ENCODE measurements at places on chromosomes 2 and 18. TPM values are rescaled to one million over a fixed set of nuclear protein-coding genes. Genes with fewer than 3 reads are reported as not detected.

Gene RIT2
- total RNA-seq = not detected

GRCh38 chr2:154484338-154485099 is 214.0 kb upstream of the KCNJ3 start:
- H3K4me1 ChIP-seq = no peaks in the 10 kb centered on the region
- no peak overlapping the region for H3K4me3 ChIP-seq
- no peaks in the 10 kb centered on the region for H3K27me3 ChIP-seq
- no peak overlapping the region for H3K27ac ChIP-seq

DNA sequence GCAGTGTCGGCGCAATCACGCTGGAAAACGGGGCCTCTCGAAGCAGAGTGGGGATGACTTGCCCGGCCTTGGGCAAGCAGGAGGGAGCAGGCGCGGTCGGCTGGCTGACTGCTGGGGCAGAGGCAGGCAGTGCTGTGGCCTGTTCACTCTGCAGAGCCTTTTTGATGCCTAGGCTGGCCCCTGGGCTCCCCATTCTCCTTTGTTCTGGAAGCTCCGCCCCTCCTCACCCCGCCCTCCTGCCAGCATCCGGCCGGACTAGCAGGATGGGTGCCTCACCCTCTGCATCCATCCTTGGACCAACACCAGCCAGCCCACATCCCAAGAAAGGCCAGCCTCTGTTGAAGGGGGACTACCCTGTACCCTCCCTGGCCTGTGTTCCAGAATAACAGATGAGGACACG is at the start of gene ASPRV1:
Gene ASPRV1, minus strand, starts transcription at position 136 of the 400 bp plus-strand sequence. CDS start 195 bp downstream, outside the sequence.
- no peaks in the 10 kb centered on the region for H3K27me3 ChIP-seq
- H3K4me1 ChIP-seq = no peaks in the 10 kb centered on the region
- H3K4me3 ChIP-seq = no peak within 1 kb of the TSS

DNA sequence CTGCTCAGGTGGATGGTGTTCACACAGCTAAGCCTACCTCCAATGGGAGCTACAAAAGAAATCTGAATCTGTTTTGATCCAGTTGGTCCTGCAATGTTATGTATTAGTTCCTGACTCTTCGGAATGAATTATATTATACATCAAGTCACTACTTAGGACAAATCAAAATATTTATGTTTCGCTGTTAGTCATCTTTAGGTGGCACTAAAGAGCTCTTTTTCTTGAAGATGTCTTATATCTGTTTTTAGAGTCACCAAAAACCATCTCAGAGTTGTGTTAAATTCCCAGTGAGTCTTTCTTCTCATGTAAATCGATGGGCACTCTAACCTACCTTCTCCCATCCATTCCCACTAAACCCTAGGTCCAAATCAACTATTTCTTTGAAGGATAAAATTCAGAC is 2.2 kb downstream of the DNER start:
- no peak for DNase-seq
- no peak overlapping the region for H3K4me3 ChIP-seq
- H3K4me1 ChIP-seq = no peaks in the 10 kb centered on the region
- no peaks in the 10 kb centered on the region for H3K36me3 ChIP-seq
- H3K27ac ChIP-seq = no peak overlapping the region

DNA sequence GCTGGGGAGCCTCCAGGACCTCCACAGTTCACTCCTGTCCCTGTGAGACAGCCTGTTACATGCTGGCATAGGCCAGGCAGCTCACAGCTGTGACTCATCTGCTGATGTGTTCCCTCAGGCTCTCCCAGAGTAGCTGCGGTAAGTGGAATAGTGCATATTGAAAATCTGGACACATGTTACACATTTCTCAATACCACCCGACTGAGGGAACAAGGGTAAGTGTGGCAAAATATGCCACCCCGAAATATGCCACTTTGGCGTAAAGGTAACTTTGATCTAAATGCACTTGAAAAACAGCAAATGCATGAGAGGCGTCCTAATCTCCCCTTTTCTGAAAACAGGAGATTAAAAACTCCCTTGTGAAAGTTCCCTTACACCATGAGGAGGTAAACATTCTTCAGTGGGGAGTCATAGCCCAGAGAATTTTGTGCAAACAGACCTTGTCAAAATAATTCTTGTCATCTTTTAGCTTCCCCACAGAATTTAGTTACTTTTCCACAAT is 557.9 kb downstream of the CCDC85A start:
- no peaks in the 10 kb centered on the region for H3K27me3 ChIP-seq
- peak; percentile 51 for DNase-seq
- H3K36me3 ChIP-seq = no peaks in the 10 kb centered on the region
- H3K4me1 ChIP-seq = no peaks in the 10 kb centered on the region
- H3K4me3 ChIP-seq = no peak overlapping the region
- H3K27ac ChIP-seq = no peak overlapping the region

- H3K4me3 ChIP-seq = no peak overlapping the region
- no peaks in the 10 kb centered on the region for H3K36me3 ChIP-seq
- H3K27ac ChIP-seq = peak overlapping the region; percentile 61
- DNase-seq = no peak
Measured at GRCh38 chr2:202436626-202437025, 60.5 kb downstream of the BMPR2 start.

DNA sequence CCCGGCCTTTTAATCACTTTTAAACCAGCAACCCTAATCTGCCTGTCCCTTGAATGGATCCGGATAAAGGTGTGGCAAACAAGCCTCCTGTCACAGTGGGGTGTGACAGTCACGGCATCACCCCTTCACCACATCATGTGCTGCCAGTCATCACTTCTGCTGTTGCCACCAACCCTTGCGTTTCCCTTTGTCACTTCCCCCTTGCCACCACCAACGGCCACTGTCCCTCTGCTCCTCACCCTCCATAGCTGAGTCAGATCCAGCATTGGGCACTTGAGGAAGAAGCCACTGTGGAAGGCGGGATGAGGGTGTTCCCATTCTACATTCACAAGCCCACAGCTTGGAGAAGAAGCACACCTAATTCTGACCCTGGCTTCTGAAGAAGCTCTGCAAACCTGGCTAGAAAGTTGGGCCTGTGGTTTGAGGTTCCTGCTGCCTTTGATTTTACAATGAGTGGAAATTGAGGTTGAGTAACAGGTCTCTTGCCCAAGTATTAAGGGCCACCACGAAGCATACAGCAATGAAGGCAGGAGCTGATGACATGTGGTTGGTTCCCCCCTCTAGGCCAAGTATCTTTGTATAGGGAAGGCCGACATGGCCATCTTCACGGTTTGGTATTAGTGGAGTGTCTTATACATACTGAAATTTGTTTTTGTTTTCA is 22.9 kb upstream of the DARS1 start:
- H3K36me3 ChIP-seq = no peaks in the 10 kb centered on the region
- peaks cover 2% of the 10 kb centered on the region for H3K27me3 ChIP-seq
- DNase-seq = peak; percentile 84
- no peaks in the 10 kb centered on the region for H3K4me1 ChIP-seq
- no peak overlapping the region for H3K27ac ChIP-seq

- no peak overlapping the region for H3K27ac ChIP-seq
- H3K4me3 ChIP-seq = no peak overlapping the region
- no peaks in the 10 kb centered on the region for H3K4me1 ChIP-seq
- no peak for DNase-seq
- H3K27me3 ChIP-seq = no peaks in the 10 kb centered on the region
Measured at GRCh38 chr2:177611310-177611886, 218.8 kb downstream of the AGPS start.

GRCh38 chr2:217223222-217223930 is 363.5 kb upstream of the TNP1 start:
- DNase-seq = no peak
- H3K36me3 ChIP-seq = no peaks in the 10 kb centered on the region
- peaks cover 6% of the 10 kb centered on the region for H3K4me1 ChIP-seq
- no peaks in the 10 kb centered on the region for H3K27me3 ChIP-seq
- peak overlapping the region; percentile 11 for H3K27ac ChIP-seq

Gene ANKRD30B
- total RNA-seq = not detected

DNA sequence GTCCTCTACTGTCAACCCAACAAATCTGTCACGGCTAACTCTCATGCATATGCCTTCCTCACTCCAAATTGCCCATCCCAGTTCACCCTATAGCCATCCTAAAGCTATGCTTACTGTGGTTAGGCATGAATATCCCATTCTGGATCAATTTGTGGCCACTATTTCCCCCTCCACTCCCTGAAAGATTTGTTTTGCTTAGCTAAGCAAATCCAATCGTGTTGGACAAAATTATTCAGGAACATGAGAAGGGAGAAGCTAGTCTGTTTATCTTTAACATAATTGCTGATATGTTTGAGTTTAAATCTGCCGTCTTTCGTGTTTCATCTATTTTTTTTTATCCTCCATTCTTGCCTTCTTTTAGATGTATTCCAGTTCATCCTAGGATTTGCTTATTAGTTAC is 43.6 kb downstream of the PPM1B start:
- peaks cover 2% of the 10 kb centered on the region for H3K4me1 ChIP-seq
- H3K27ac ChIP-seq = no peak overlapping the region
- DNase-seq = no peak
- no peaks in the 10 kb centered on the region for H3K27me3 ChIP-seq
- H3K36me3 ChIP-seq = no peaks in the 10 kb centered on the region
- no peak overlapping the region for H3K4me3 ChIP-seq

- no peak overlapping the region for H3K4me3 ChIP-seq
- DNase-seq = no peak
- no peaks in the 10 kb centered on the region for H3K36me3 ChIP-seq
- peaks cover 4% of the 10 kb centered on the region for H3K4me1 ChIP-seq
- H3K27ac ChIP-seq = no peak overlapping the region
Measured at GRCh38 chr2:216519154-216519762, 20.6 kb downstream of the RPL37A start.

Gene SNTG2
- 4.5 TPM for total RNA-seq

- H3K4me1 ChIP-seq = no peaks in the 10 kb centered on the region
- H3K27ac ChIP-seq = no peak overlapping the region
- no peak for DNase-seq
- H3K27me3 ChIP-seq = no peaks in the 10 kb centered on the region
- no peaks in the 10 kb centered on the region for H3K36me3 ChIP-seq
- H3K4me3 ChIP-seq = no peak overlapping the region
Measured at GRCh38 chr2:143139835-143140393, 10.7 kb downstream of the ARHGAP15 start.

Gene AOX1
- 65.5 TPM for total RNA-seq

DNA sequence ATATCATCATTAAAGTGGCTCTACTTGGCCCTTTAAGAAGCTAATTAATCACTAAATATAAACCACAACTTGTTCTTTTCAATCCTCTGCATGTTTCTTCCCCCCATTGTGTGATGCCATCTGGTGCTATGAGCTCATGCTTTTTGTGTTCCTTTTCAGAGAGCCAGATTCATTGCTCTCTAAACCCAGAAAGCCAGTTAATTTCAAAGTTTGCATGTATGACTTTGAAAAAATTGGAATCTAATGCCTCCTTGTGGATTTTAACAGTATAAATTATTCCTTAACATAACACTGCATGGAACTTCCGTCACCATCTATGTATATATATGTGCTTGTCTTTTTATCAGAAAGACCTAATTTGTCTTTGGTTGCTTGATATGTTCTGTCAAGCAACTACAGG is 31.1 kb downstream of the TMEM178A start:
- no peak overlapping the region for H3K4me3 ChIP-seq
- H3K27me3 ChIP-seq = no peaks in the 10 kb centered on the region
- no peak overlapping the region for H3K27ac ChIP-seq
- H3K4me1 ChIP-seq = no peaks in the 10 kb centered on the region
- no peak for DNase-seq
- H3K36me3 ChIP-seq = no peaks in the 10 kb centered on the region

- H3K36me3 ChIP-seq = no peaks in the 10 kb centered on the region
- no peaks in the 10 kb centered on the region for H3K27me3 ChIP-seq
- DNase-seq = no peak
- no peaks in the 10 kb centered on the region for H3K4me1 ChIP-seq
- no peak overlapping the region for H3K27ac ChIP-seq
Measured at GRCh38 chr2:168895771-168896170, 5.3 kb upstream of the G6PC2 start.

- H3K4me1 ChIP-seq = no peaks in the 10 kb centered on the region
- DNase-seq = no peak
- H3K4me3 ChIP-seq = no peak overlapping the region
- H3K27me3 ChIP-seq = no peaks in the 10 kb centered on the region
- H3K27ac ChIP-seq = peak overlapping the region; percentile 1
Measured at GRCh38 chr2:119475225-119475856, 43.7 kb downstream of the TMEM37 start.

Gene SEPTIN2
- 394 TPM for total RNA-seq

Gene CDKL4
- 1.3 TPM for total RNA-seq

- DNase-seq = peak; percentile 40
- no peaks in the 10 kb centered on the region for H3K27me3 ChIP-seq
- no peaks in the 10 kb centered on the region for H3K36me3 ChIP-seq
- H3K4me3 ChIP-seq = no peak overlapping the region
- no peak overlapping the region for H3K27ac ChIP-seq
- H3K4me1 ChIP-seq = no peaks in the 10 kb centered on the region
Measured at GRCh38 chr2:20423847-20424246, 23.0 kb upstream of the RHOB start.

Gene RND3
- 24.9 TPM for total RNA-seq

- no peaks in the 10 kb centered on the region for H3K27me3 ChIP-seq
- H3K4me1 ChIP-seq = no peaks in the 10 kb centered on the region
- DNase-seq = no peak
- no peak overlapping the region for H3K27ac ChIP-seq
- no peaks in the 10 kb centered on the region for H3K36me3 ChIP-seq
Measured at GRCh38 chr2:58574873-58575272, 333.7 kb upstream of the FANCL start.

- H3K27me3 ChIP-seq = no peaks in the 10 kb centered on the region
- no peaks in the 10 kb centered on the region for H3K4me1 ChIP-seq
Measured at GRCh38 chr2:237935740-237936452, 30.9 kb upstream of the UBE2F start.

Gene FAP
- 28.6 TPM for total RNA-seq

Gene NPPC
- total RNA-seq = 0.49 TPM

Measured in aorta (tissue), 5 donors.